ENCODE measurements at places on chromosomes 16 and 17.

- no peak for DNase-seq
Observed at GRCh38 chr17:5209396-5209795, 17.7 kb upstream of the ZNF594 start.

- DNase-seq: peak; percentile 48
Observed at GRCh38 chr17:48678141-48678971, 44.0 kb downstream of the PRAC1 start.

DNA sequence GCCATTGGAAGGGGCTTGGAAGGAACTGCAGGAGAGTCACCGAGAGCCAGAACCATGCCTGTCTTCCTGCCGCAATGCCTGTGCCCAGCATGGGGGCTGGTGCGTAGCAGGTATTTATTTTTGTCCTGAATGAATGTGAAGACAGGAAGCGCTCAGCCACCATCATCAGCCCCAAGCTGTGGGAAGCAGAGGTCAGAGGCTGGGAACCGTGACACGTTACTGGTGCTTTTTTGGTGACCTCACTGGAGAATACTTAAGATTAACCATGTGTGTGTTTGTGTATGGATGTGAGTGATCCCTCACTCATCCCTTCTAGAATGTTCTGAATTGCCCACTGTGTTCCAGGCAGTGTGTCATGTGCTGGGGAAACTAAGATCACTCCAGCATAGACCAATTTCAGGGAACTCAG lies 343.8 kb downstream of the SNX29 start:
- DNase-seq: peak; percentile 62

DNA sequence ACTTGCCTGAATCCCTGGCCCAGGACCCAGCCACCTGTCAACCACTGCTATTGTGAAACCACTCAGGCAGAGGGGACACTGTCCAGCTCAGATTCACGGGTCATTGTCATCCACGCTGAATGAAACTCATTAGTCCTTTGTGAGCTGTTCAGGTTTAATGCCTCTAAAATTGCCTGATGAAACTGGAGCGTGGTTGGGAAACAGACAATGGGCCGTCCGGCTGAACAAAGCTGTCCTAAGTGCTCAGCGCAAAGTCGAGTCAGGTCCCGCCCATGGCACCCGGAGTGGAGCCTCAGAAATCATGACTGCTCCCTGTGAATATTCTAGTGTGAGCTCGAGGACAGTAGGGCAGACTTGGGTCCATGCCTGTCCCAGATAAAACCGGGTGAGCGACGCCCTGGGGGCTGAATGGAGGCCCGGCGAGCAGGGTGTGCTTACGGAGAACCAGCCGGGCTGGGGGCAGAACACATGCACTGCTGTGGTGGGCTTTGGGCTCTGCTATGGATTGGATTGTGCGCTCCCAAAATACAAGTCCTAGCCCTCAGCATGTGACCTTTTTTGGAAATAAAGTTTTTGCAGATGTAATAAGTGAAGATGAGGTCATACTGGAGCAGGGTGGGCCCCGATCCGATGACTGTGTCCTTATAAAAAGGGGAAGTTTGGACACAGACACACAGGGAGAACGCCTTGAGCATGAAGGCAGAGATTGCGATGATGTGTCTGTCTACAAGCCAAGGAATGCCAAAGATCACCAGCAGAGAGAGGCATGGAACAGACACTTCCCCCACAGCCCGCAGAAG lies 12.9 kb upstream of the CMIP start:
- peak; percentile 12 for DNase-seq
